RPMI7951 (cell line): ENCODE measurements at places on chromosomes 13 and 19.

DNA sequence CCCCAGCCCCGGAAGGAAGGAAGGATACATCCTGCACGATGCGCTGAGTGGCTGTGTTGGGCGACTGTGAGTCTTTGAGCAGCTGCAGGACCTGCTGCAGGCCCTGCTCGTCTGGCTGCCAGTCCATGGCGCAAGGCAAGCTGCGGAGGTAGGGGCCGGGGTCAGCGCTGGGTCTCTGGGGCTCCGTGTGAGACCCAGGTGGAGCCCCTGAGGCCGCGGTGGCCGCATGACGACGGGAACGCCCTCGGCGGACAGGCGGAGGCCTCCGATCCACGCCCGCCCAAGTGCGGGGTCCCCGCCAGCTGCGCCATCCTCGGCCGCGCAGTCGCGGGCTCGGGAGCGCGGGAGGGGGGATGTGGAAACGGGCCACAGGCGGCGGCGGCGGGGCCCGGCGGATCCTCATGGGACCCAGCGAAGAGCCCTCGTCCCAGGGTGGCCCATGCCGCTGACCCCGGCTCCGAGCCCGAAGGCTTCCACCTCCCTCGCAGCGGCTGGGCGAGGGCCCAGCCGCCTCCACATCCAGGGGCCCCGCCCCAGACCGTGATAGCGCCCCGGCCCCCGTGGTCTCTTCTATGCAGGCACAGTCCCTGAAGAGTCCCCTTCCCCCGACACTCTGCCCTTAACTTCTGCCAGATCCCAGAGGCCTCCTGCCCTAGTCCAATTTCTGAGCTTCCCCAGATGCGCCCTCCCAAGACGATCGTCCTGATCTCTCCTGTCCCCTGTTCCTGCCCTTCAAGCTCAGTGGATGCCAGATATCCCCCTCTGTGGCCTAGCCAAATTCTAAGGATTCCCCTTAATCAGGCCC, 2.7 kb downstream of the TNPO2 start:
- DNase-seq = no peak

DNA sequence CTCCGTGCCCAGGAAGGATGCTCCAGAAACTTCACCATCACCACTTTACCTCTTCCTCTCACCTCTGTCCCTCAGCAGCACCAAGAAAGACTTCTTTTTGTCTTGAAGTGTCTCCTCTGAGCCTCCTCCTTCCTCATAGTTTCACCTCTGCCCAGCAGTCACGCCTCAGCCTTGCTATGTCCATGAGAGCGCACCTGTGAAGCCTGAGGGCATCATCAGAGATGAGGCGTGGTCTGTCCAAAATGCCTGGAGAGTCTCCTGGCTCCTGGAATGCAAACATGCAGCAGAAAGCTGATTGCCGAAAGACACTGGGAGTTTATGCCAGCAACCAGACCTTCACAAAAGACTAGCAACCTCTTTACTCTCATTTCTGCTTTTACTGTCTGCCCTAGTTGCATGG, 336.6 kb downstream of the TEX29 start:
- DNase-seq = no peak

DNA sequence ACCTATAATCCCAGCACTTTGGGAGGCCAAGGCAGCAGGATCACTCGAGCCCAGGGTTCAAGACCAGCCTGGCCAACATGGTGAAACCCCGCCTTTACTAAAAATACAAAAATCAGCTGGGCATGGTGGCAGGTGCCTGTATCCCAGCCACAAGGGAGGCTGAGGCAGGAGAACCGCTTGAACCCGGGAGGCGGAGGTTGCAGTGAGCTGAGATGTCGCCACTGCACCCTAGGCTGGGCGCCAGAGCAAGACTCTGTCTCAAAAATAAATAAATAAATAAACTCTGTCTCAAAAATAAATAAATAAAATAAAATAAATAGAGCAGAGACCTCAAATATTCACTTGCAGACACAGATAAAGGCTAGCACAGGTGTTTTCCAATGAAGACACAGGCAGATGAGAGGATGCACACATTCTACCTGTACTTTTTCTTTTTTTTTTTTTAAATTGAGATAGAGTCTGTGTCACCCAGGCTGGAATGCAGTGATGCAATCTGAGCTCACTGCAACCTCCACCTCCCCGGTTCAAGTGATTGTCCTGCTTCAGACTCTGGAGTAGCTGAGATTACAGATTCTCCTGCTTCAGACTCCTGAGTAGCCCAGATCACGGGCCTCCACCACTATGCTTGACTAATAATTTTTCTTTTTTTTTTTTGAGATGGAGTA, 2.7 kb upstream of the RPS16 start:
- DNase-seq = no peak

GRCh38 chr19:29365836-29366417, 153.0 kb upstream of the UQCRFS1 start:
- DNase-seq = no peak

- no peak for DNase-seq
These were observed 9.1 kb upstream of the IGSF23 start for GRCh38 chr19:44604241-44604640.

DNA sequence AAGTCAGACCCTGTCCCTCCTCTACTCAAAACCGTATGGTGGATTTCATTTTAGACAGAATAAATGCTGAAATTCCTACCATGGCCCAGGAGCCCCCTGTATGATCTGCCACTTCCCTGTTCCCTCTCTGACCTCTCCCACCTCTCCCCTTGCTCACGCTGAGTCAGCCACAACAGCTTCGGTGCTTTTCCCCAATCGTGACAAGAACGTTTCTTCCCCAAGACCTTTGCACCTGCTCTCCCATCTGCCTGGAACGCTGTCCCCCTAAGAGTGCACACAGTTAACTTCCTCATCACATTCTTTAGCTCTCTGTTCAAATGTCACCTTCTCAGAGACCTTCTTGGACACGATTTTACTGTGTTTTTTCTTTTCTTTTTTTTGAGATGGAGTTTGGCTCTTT, 2.3 kb downstream of the VRK3 start:
- no peak for DNase-seq

DNA sequence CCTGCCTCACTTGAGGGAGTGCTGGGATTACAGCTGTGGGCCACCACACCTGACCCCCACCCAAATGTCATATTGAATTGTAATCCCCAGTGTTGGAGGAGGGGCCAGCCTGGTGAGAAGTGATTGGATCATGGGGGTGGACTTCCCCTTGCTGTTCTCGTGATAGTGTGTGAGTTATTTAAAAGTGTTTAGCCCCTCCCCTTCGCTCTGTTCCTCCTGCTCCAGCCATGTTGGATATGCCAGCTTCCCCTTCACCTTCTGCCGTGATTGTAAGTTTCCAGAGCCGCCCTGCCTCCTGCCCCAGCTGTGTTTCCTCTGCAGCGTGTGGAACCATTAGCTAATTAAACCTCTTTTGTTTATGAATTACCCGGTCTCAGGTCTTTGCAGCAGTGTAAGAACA, 13.7 kb downstream of the CHAMP1 start:
- DNase-seq = no peak

- no peak for DNase-seq
These were observed 44.0 kb downstream of the SUGP2 start for GRCh38 chr19:18989316-18989715.

DNA sequence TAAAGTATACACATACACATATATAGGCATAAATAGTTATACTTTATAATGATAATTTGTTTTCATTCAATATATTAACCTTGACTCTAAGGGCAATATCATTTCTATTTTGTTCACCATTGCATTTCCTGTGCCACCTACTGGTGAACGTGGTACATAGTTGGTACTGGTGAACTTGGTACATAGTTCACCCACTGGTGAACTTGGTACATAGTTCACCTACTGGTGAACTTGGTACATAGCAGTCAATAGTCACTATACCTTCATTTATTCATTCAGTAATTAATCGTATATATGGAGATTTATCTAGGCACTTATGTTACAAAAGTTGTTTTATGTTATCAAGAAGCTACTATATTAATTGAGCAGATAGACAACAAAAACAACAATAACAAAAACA, 172.6 kb upstream of the ATXN8OS start:
- DNase-seq = no peak

GRCh38 chr19:2353159-2353886, 6.7 kb upstream of the TMPRSS9 start:
- no peak for DNase-seq

- peak; percentile 77 for DNase-seq
These were observed 13.3 kb upstream of the ZNF57 start for GRCh38 chr19:2887391-2887914.

GRCh38 chr19:46052896-46053295, 12.1 kb upstream of the IGFL4 start:
- DNase-seq = no peak

- peak; percentile 43 for DNase-seq
These were observed 3.8 kb downstream of the GADD45GIP1 start for GRCh38 chr19:12953138-12953798.

DNA sequence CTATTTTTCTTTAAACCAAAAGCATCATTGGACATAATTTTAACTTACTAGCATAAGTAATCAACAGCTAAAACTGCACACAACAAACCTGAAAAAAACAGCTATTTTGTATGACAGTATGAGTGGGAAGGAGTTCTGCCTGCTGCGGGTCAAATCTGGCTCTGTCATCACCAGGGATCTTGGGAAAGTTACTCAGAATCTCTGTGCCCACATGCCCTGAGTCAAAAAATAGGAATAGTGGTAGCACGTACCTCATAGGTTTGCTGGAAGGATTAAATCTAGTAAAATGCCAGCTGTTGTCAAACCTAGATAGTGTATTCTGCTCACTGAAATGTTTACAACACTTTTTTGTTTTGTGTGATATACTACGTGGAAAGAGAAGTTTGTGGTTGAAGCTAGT, 1.1 kb downstream of the CLN5 start:
- DNase-seq = peak; percentile 10
